ENCODE measurements at places on chromosomes 2 and 18. TPM values are rescaled to one million over a fixed set of nuclear protein-coding genes. Genes with fewer than 3 reads are reported as not detected.

The ZNF397 gene
- 43.1 TPM for total RNA-seq

The MYO7B gene
- under 0.01 TPM for total RNA-seq

The CFC1 gene
- total RNA-seq, result 9.2 TPM

The TTN gene
- 2.3 TPM for total RNA-seq

The CNTNAP5 gene
- total RNA-seq, result 66.2 TPM
